ENCODE measurements at places on chromosomes 1 and 21. TPM values are rescaled to one million over a fixed set of nuclear protein-coding genes. Genes with fewer than 3 reads are reported as not detected.

The OR6K2 gene
- not detected for total RNA-seq

The ADGRL4 gene
- total RNA-seq: 3.2 TPM

The NBPF15 gene
- total RNA-seq: 31.0 TPM

The VHLL gene
- total RNA-seq: 0.28 TPM

The CCDC27 gene
- total RNA-seq: not detected

The TNN gene
- not detected for total RNA-seq

The NES gene
- total RNA-seq: 46.1 TPM

The DMRTA2 gene
- total RNA-seq: not detected

The KCNK2 gene
- total RNA-seq: 86.9 TPM

The ATP1A2 gene
- total RNA-seq: under 0.01 TPM

The BLZF1 gene
- total RNA-seq: 24.2 TPM

The TNFRSF8 gene
- total RNA-seq: under 0.01 TPM

The CRYBG2 gene
- not detected for total RNA-seq

The C8A gene
- total RNA-seq: not detected

The AMPD2 gene
- 61.5 TPM for total RNA-seq

The CALML6 gene
- not detected for total RNA-seq

The GPR61 gene
- total RNA-seq: not detected

The AIRE gene
- total RNA-seq: not detected

The HRNR gene
- total RNA-seq: not detected

Data from IMR-90 (cell line).